ENCODE measurements at places on chromosomes 2 and 18.

DNA sequence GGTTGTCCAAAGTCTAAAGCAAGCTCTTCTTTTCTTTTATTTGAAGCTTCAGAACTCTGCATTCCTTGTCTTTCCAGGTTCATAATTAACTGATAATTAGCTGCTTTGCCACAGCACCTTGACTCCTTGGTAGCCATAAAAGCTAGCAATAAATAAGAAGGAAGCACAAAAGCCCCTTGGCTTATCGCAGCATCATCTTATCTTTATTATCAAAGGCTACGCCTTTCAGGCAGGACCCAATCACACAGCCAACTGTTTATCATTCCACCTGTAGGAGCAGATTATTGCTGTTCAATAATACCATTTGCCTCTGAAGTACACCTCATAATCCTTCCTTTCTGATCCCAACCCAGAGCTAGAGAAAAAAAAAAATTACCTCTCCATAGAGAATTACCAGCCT lies 489.2 kb downstream of the SATB2 start:
- no peaks in the 10 kb centered on the region for H3K36me3 ChIP-seq
- no peak overlapping the region for H3K4me3 ChIP-seq
- no peaks in the 10 kb centered on the region for H3K4me1 ChIP-seq
- no peak for DNase-seq
- H3K27ac ChIP-seq: no peak overlapping the region
- no peaks in the 10 kb centered on the region for H3K27me3 ChIP-seq

- no peak overlapping the region for H3K27ac ChIP-seq
- no peaks in the 10 kb centered on the region for H3K36me3 ChIP-seq
- H3K4me3 ChIP-seq: no peak overlapping the region
- H3K4me1 ChIP-seq: no peaks in the 10 kb centered on the region
- H3K27me3 ChIP-seq: no peaks in the 10 kb centered on the region
Measured at GRCh38 chr2:162710287-162710890, 128.2 kb downstream of the KCNH7 start.

GRCh38 chr2:64915510-64915900 lies 73.7 kb upstream of the SLC1A4 start:
- H3K27me3 ChIP-seq: no peaks in the 10 kb centered on the region
- no peak for DNase-seq
- H3K4me1 ChIP-seq: peaks cover 12% of the 10 kb centered on the region
- no peak overlapping the region for H3K27ac ChIP-seq
- no peaks in the 10 kb centered on the region for H3K36me3 ChIP-seq
- no peak overlapping the region for H3K4me3 ChIP-seq

DNA sequence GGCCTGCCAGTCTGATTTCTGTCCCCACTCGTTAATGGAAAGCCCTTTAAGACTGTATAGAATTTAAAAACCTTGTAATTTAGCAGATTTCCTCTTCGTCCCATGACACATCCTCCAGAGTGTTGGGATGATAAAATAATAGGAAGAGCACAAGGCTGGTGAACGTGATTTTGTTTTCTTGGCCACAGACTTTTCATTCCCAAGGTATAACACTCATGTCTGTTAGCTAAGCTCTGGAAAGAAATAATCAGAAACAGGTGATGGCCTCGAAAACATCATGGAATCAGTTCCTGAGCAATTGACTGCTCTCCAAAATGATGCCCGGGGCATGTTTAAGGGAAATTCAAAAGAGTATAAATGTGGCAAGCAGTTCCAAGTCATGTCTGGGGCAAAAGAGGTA lies 337.8 kb upstream of the TCF4 start:
- no peaks in the 10 kb centered on the region for H3K36me3 ChIP-seq
- no peak overlapping the region for H3K4me3 ChIP-seq
- H3K27me3 ChIP-seq: no peaks in the 10 kb centered on the region
- no peak for DNase-seq
- H3K27ac ChIP-seq: no peak overlapping the region

- no peaks in the 10 kb centered on the region for H3K27me3 ChIP-seq
- H3K27ac ChIP-seq: no peak overlapping the region
- H3K36me3 ChIP-seq: no peaks in the 10 kb centered on the region
- no peak for DNase-seq
Measured at GRCh38 chr18:23822590-23823385, 133.5 kb downstream of the LAMA3 start.

DNA sequence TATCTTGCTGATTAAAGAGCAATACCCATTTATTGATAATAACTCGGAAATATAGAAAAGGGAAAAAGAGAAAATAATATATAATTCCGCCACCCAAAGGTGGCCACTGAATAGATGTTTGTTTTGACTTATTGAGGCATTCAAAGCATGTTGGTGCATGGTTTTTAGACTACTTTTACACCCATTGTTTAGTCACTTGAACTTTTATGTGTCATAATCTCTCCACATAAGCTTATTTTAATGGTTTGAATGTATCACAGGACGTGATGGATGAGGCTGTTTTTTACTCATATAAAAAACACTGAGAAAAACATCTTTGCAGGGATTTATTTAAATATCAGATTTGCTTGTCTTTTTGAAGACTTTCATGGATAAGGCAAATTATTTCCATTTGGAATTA lies 120.4 kb downstream of the ACKR3 start:
- H3K27ac ChIP-seq: no peak overlapping the region
- no peaks in the 10 kb centered on the region for H3K4me1 ChIP-seq
- DNase-seq: no peak
- no peak overlapping the region for H3K4me3 ChIP-seq
- H3K36me3 ChIP-seq: no peaks in the 10 kb centered on the region

DNA sequence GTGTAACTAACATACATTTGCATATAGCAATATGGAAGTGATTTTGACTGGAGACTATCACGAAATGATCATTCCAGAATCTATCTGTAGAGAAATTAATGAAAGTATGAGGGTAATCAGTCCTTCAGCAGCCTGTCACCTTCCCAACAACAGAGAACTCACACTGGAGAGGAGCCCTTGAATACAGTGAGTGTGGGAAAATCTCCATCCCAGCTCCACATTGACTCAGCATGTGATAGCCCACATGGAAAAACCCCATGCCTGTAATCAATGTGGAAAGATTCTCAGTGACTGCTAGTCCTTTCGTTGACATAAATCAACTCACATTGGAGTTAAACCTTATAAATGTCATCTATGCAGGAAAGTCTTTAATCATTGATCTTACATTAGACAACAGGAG lies 13.1 kb upstream of the UXS1 start:
- no peaks in the 10 kb centered on the region for H3K4me1 ChIP-seq
- no peak for DNase-seq
- no peaks in the 10 kb centered on the region for H3K36me3 ChIP-seq
- H3K27ac ChIP-seq: no peak overlapping the region

DNA sequence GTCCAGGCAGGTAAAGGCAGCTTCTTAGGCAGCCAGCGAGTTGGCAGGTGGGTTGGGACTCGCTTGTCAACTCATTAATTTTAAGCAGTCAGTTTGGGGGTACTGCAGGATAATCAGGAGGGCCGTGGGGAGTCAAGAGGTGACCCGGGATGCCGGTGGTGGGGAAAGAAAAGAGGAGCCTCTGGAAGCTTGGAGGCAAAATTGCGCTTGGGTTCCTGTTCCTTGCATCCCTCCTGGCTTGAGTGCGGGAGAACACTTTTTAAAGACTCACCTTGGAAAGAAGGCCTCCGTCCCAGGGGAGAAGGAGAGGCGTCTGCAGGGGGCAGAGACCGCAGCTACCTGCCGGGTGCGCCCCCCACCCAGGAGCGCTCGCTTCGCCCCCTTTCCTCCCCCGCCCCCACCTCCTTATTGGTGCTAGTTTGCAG lies at the start of gene KCNJ3:
TSS of gene KCNJ3 (plus strand) at position 400 of the 425 bp plus-strand sequence. CDS start 81 bp downstream, outside the sequence.
- no peak within 1 kb of the TSS for H3K27ac ChIP-seq
- H3K36me3 ChIP-seq: no peaks in the 10 kb centered on the region
- no peaks in the 10 kb centered on the region for H3K27me3 ChIP-seq
- no peak for DNase-seq
- H3K4me3 ChIP-seq: no peak within 1 kb of the TSS

- no peak overlapping the region for H3K27ac ChIP-seq
- H3K4me1 ChIP-seq: no peaks in the 10 kb centered on the region
- H3K4me3 ChIP-seq: no peak overlapping the region
- DNase-seq: no peak
- H3K36me3 ChIP-seq: no peaks in the 10 kb centered on the region
Measured at GRCh38 chr2:213991453-213992108, 419.3 kb upstream of the VWC2L start.

GRCh38 chr2:16138811-16139662 lies 198.7 kb downstream of the MYCN start:
- H3K36me3 ChIP-seq: no peaks in the 10 kb centered on the region
- no peaks in the 10 kb centered on the region for H3K27me3 ChIP-seq
- H3K27ac ChIP-seq: no peak overlapping the region
- H3K4me1 ChIP-seq: no peaks in the 10 kb centered on the region

GRCh38 chr2:222623756-222624309 lies 32.1 kb downstream of the FARSB start:
- no peaks in the 10 kb centered on the region for H3K4me1 ChIP-seq
- H3K36me3 ChIP-seq: peaks cover 39% of the 10 kb centered on the region
- no peak overlapping the region for H3K27ac ChIP-seq
- no peak for DNase-seq
- H3K27me3 ChIP-seq: no peaks in the 10 kb centered on the region

- no peak for DNase-seq
- H3K4me1 ChIP-seq: peaks cover 12% of the 10 kb centered on the region
- no peak overlapping the region for H3K4me3 ChIP-seq
- no peaks in the 10 kb centered on the region for H3K36me3 ChIP-seq
- H3K27me3 ChIP-seq: no peaks in the 10 kb centered on the region
Measured at GRCh38 chr2:219122202-219122980, 38.2 kb downstream of the NHEJ1 start.

- no peak overlapping the region for H3K4me3 ChIP-seq
- H3K27me3 ChIP-seq: no peaks in the 10 kb centered on the region
- DNase-seq: no peak
- H3K27ac ChIP-seq: no peak overlapping the region
- H3K36me3 ChIP-seq: no peaks in the 10 kb centered on the region
Measured at GRCh38 chr2:41966920-41967319, 80.9 kb upstream of the PKDCC start.

- no peak overlapping the region for H3K4me3 ChIP-seq
- H3K27ac ChIP-seq: no peak overlapping the region
- H3K27me3 ChIP-seq: no peaks in the 10 kb centered on the region
- H3K4me1 ChIP-seq: no peaks in the 10 kb centered on the region
Measured at GRCh38 chr2:20431772-20432171, 15.1 kb upstream of the RHOB start.

DNA sequence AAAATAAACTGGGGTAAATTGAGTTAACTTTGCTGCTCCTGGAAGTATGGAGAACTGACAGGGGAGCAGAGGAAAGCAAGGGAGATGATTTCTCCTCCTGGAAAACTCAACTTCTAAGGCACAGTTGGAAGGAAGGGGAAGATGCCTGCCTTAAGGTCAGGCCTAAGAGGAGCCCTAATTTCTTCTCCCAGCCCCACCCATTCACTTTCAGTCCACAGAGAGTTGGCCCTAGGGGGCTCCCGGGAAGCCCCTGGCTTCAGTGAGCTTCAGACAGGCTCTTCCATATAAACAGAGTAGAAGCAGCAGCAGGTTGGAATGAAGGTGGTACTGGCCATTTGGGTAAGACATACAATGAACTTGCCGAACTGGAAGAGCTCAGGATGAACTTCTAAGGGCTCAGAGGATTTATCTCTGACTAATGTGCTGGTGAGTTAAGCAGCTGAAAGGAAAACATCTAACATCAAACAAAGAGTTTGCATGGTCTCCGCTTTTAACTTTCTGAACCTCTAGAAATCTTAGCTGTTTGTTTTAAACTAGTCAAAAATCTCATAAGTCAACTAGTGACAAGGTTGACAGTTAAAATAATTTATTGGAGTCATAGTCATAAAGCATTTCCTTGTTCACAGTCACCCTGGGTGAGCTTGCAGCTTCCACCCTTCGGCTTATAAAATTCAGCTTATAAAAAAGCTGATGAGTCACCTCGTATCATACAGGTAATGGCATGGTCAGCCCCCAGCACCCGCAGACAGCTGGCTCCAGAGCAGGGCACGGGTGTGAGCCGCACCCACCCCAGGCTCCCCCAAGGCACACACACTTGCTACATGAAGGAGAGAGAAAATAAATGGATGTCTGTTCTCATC lies 9.8 kb downstream of the MALL start:
- no peaks in the 10 kb centered on the region for H3K4me1 ChIP-seq
- H3K4me3 ChIP-seq: no peak overlapping the region
- no peak overlapping the region for H3K27ac ChIP-seq
- no peak for DNase-seq
- H3K27me3 ChIP-seq: no peaks in the 10 kb centered on the region

- no peak overlapping the region for H3K27ac ChIP-seq
- no peaks in the 10 kb centered on the region for H3K4me1 ChIP-seq
- DNase-seq: no peak
- no peaks in the 10 kb centered on the region for H3K27me3 ChIP-seq
- no peak overlapping the region for H3K4me3 ChIP-seq
Measured at GRCh38 chr2:75431763-75432162, 129.0 kb downstream of the EVA1A start.

DNA sequence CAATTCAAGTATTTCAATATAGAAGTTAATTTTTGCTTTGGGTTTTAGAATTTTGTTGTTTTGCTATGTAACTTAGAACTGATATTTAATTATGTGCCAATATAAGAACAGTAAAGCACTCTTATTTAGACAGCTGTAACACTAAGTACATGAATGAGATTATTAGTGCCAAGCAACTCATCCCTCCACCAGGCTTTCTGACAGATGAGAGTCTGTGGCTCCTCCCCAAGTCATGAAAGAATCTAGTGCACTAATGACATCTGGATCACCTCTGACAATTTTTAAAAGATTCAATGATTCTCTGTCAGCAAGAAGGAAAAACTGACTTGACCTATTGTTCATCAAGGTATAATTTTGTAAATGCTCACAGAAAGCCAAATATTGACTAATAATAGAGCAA lies 67.8 kb downstream of the TMEFF2 start:
- no peak overlapping the region for H3K27ac ChIP-seq
- no peaks in the 10 kb centered on the region for H3K4me1 ChIP-seq
- no peak overlapping the region for H3K4me3 ChIP-seq
- H3K27me3 ChIP-seq: no peaks in the 10 kb centered on the region
- H3K36me3 ChIP-seq: no peaks in the 10 kb centered on the region
- DNase-seq: no peak

DNA sequence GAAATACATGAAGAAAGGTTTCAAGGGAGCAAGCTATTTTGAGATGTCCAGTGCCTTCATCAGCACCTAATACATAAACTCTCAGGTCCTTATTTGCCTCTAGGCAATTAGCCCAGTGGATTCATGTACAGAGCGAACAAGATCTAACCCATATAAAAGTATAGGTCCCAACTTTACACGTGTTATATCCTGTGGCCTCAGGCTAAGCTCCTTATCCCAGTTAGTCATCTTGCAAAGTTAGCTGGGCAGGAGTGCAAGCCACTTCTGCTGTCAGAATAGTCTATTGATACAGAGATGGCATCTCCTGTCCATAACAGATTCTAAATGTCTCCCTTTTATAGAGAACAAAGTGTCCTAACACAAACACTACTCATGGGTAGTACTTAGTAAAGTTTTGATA lies 203.9 kb upstream of the PIK3C3 start:
- no peaks in the 10 kb centered on the region for H3K4me1 ChIP-seq
- H3K4me3 ChIP-seq: no peak overlapping the region
- DNase-seq: no peak
- no peaks in the 10 kb centered on the region for H3K36me3 ChIP-seq

- H3K4me3 ChIP-seq: no peak overlapping the region
- no peaks in the 10 kb centered on the region for H3K27me3 ChIP-seq
- no peak for DNase-seq
- no peak overlapping the region for H3K27ac ChIP-seq
- H3K36me3 ChIP-seq: no peaks in the 10 kb centered on the region
Measured at GRCh38 chr2:5915881-5916310, 223.7 kb downstream of the SOX11 start.

GRCh38 chr2:216491793-216492596 lies 6.6 kb upstream of the RPL37A start:
- no peak overlapping the region for H3K4me3 ChIP-seq
- DNase-seq: no peak

Data from CD8-positive, alpha-beta memory T cell (primary cell).